K562 (cell line): ENCODE measurements at places on chromosomes 11 and 22. TPM values are rescaled to one million over a fixed set of nuclear protein-coding genes. Genes with fewer than 3 reads are reported as not detected.

NXPE4 gene
- total RNA-seq, result not detected in 2 replicates

F2 gene
- total RNA-seq, result 0.16 and 0.22 TPM in 2 replicates

QSER1 gene
- 32.2 and 33.6 TPM in 2 replicates for total RNA-seq

NEFH gene
- 12.7 and 14.5 TPM in 2 replicates for total RNA-seq

EMID1 gene
- 5.7 and 7.2 TPM in 2 replicates for total RNA-seq

DCHS1 gene
- 0.45 and 0.49 TPM in 2 replicates for total RNA-seq

SLCO2B1 gene
- 11.6 and 13.1 TPM in 2 replicates for total RNA-seq

ART1 gene
- not detected in 2 replicates for total RNA-seq

OR51E1 gene
- not detected in 2 replicates for total RNA-seq

PPFIBP2 gene
- total RNA-seq, result 1.2 and 2.4 TPM in 2 replicates
